ENCODE measurements at places on chromosomes 1 and 21.

DNA sequence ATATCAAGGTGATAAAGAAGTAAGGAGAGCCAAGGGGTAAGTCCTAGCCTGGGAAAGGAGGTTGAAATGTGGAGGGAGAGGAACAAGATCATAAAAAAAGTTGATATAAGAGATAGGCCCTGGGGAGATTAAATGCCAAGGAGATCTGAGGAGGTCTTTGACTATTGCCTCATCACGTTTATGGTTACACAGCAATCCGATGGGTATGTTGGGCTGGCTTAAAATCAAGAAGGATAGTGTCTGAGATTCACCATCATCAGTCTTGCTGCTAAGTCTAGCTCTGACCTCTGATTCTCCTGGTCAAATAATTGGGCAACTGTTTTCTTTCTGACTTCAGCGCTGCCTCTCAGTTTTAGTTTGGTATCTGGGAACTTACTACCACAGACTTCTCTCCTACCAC, 416.3 kb downstream of the GPATCH2 start:
- no peak for DNase-seq

GRCh38 chr1:209156991-209157390, 426.5 kb upstream of the CAMK1G start:
- no peak for DNase-seq

DNA sequence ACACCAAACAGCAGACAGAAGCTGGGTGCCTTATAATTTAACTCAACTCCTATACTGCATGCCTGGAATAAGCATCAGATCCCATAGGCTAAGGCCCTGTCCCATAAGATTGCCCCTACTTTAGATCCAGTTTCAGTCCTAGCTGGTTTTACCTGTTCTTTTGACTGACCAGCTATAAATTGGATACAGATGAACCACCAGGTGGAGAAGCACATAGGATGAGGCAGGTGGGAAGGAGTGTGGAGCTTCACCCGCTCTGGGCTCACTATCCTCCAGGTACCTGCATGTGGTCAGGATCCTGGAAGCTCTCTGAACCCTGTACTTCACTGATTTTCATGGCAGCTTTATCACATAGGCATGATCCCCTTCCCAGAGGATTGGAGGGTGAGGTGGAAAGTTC, 51.3 kb downstream of the MAST2 start:
- no peak for DNase-seq

DNA sequence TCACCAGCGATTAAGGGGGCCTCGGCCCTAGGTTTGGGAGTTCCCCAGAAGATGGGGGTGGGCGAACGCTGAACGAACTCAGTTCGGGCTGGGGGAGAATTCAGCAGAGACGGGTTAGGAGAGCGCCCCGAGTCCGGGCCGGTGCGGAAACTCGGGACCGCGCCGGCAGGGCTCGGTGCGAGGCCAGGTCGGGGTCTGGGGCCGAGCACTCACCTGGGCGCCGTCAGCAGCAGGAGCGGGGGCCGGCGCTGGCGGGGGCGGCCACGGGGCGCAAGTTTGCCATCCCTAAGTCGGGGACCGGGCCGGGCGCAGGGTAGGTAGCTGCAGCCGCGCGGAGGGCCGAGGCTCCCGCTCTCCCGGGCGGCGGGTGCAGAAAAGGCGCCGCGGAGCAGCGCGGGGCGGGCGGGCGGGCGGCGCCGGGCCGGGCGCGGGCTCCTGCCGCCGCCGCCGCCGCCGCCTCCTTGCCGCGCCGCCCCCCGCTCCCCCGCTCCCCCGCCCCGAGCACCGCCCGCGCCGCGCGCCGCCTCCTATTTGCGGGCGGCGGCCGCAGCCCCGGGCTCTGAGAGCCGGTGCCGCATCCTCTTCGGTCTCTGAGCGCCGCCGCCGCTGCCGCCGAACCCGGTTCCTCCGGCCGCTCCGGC, 349 bp downstream of the ADGRB2 start:
- DNase-seq, result no peak

DNA sequence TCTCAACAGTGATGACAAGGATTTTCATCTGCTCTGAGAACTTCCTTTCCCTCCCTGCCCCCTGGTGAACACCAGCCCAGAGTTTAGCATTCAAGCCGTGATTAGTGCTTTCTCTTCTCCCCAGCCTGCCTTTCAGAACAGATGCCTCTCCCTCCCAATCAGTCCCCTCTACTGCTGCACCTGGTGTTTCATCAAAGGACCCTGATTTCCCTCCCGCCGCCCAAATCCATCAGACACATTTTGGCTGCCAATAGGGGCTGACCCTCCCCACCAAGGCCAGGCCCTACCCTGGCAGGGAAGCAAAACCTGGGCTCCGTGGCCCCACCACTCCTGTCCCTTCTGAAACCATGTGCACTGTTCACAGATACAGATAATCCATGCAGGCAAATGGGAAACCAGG, 34.0 kb upstream of the KLHDC7A start:
- no peak for DNase-seq

- DNase-seq, result no peak
Observed at GRCh38 chr1:66623812-66624211, 89.9 kb downstream of the SGIP1 start.

DNA sequence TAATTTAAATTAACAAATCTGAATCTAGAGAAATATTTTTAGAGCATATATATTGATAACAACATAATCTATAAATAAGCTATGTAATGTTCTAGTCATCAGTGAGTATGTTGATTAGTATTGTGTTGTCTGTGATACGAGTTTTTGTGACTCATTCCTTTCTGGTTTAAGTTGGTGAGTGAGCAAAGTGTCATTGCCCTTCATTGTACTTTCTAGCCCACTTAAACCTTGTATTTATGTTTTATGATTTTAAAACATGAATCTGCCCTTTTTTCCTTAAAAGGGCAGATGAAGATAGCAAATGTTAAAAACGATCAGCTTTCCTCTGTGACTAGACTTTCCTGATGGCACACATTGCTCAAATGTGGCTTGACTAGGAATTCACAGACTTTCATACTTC, 38.5 kb downstream of the MACO1 start:
- no peak for DNase-seq

DNA sequence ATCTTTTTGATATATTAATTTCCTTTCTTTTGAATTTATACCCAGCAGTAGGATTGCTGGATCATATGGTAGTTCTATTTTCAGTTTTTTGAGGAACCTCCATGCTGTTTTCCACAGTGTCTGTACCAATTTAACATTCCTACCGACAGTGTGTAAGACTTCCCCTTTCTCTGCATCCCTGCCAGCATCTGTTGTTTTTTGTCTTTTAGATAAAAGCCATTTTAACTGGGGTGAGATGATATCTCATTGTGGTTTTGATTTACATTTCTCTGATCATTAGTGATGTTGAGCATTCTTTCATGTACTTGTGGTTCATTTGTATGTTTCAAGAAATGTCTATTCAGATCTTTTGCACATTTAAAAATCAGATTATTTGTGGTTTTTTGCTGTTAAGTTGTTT, 62.4 kb upstream of the STUM start:
- no peak for DNase-seq

DNA sequence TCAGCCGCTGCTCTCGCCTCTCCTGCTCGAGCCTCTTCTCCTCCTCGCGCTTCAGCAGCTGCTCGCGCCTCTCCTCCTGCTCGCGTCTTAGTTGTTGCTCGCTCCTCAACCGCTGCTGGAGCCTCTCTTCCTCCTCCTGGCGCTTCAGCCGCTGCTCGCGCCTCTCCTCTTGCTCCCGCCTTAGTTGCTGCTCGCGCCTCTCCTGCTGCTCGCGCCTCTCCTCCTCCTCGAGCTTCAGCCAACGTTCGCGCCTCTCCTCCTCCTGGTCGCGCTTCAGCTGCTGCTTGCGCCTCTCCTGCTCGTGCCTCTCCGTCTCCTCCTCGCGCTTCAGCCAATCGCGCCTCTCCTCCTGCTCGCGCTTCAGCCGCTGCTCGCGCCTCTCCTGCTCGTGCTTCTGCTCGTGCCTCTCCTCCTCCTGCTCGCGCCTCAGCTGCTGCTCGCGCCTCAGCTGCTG, 3.7 kb downstream of the TCHH start:
- peak; percentile 60 for DNase-seq

- no peak for DNase-seq
Observed at GRCh38 chr1:52057255-52057654, 1.2 kb downstream of the BTF3L4 start.

- DNase-seq, result no peak
Observed at GRCh38 chr1:88658419-88658818, 25.7 kb upstream of the PKN2 start.

GRCh38 chr1:218209351-218209861, 75.7 kb upstream of the RRP15 start:
- no peak for DNase-seq

DNA sequence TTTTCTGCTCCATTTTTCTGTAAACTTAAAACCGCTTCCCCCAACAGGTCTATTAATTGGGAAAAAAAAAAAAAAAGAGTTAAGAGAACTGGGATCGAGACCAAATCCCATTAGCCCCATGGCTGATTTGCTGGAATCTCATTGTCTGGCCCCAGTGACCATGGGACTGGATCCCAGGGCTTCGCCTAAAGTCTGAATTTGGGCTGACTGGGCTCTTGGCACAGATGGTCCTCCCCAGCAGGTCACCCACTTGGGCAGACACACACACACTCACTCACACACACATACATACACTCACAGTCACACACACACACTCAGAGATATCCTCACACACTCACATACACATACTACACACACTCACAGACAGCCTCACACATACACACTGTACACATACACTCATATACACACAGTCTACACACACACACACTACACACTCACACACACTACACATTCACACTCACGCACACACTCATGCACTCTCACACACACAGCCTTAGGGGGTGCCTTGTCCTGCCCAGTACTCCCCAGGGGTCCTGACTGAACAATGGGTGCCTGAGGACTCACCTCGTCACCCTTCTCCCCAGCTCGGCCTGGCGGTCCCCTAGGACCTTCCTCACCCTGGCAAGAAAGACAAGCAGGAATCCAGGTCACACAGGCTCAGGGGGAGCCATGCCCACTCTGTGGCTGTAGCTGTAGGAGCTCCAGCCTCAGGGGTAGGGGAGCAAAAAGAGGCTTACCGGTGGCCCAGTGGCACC, 7.5 kb downstream of the COL9A2 start:
- DNase-seq, result no peak

DNA sequence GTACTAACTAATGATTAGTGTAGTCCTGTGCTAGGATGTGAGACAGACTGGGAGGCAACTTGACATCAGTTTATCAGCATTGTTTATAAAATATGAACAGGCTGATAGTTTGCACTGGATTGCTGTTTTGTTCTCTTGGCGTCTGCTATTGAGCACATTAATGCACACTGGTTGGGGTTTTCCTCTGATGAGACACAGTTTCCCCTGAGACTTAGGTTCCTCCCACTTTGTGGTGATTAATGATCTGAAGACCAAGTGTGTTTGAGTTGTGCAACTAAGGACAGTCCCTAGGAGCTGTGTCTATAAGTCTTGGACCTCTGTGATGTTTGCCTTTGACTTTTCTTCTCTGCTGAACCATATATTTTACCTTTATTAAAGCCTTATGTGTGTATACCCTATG, 1015.4 kb downstream of the AMY1C start:
- no peak for DNase-seq

DNA sequence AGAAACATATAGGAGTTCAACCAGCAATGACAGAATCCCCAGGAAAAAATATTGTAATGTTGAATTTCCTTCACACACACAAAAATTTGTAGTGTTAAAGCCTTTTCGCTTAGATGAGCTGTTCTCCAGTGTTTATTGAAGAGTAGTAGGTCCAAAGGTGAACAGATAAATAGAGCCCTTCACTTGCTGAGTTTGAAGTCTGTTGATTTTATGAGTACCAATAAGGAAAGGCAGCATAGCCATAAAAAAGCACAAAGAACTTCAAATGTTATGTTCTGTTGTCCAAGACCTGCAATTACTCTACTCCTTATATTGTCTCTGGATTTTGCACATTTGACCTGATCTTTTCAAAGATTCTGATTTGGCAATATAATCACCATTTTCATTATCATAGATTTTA, 362.7 kb upstream of the B3GALT2 start:
- no peak for DNase-seq

DNA sequence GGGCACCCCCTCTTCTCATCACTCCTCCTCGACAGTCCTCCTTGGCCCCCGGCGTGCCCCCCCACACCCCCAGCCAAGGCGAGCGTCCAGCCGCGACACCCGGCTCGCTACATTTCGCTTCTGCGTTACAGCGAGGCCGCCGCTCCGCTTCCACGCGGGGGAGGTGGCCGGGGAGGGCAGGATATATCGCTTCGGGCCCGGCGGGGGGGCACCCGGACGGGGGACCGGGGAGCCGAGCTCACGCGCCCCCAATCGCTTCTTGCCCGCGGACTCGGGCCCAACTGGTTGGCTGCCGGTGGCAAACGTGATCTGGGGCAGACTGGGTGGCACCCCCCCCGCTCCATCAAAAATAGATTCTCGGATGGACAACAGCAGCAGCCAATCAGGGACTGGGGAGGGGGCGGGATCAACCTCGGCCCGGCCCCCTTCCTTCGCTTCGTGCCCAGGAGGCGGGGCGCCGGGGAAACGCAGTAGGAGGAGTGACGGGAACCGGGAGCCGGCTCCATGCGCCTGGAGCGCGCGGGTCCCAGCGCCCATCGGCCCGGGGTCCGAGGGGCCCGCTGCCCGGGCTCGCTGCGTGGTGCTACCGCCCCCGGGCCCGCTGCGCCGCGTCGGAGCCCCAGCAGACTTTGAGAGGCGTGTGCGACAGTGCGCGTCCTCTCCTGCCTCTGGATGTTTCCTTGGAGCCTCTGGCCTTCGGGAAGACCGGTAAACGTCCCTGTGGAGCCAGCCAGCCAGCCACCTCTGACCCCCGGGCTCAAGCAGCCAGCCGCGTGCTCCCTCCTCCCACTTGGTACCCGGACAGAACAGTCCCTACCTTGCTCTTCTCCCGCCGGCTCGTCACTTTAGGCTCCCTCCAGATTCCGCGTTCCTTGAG, at the start of gene SLC41A1:
TSS of gene SLC41A1 (minus strand) at position 321 of the 877 bp plus-strand sequence. CDS start 2,757 bp downstream, outside the sequence.
- DNase-seq, result peak; percentile 93

DNA sequence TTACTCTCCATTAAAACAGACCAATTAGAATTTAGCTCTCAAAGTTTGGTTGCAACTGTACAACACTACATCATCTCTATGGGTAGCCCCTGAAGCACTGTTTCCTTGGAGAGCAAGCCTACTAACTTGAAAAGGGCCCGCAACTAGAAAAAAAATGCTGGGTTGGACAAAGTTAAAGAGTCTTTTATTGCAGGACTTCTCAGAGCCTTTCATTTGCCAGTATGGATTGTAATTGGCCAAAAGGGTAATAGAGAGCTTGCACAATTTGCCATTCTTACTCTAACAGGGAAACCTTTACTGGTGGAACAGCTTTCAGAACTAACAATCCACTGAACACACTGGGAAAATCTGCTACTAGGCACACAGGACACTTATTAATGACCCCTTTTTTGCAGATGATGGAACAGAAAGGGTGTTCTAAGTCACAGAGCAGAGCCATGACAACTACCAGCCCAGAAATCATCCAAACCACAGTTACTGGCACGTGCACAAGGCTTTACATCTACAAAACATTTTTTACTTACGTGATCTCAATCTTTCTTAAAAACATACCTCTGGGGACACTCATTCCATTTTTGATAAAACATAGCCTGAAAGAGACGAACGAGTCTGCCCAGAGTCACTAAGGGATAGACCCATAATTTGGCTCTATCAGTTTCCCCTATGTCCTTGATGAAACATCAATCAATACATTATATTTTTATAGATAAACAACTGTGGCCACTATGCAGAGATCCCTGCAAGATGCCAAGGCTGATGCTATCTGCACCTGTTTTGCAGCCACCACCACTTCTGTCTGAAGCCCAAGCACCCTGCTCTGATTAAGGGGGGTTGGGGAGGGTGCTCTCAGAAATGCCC, 176.3 kb upstream of the EDN2 start:
- DNase-seq, result no peak

All from activated CD8-positive, alpha-beta memory T cell treated with anti-CD3 and anti-CD28 coated beads, Interleukin-2, amount 10 ng/mL, durations not matched to agents 7 days and 5 days (primary cell).